ENCODE measurements at places on chromosomes 4 and X.

GRCh38 chr4:123790681-123791080 is 394.1 kb downstream of the SPRY1 start:
- DNase-seq = no peak

- DNase-seq = no peak
Observed at GRCh38 chr4:128068918-128069317, 7.8 kb downstream of the LARP1B start.

DNA sequence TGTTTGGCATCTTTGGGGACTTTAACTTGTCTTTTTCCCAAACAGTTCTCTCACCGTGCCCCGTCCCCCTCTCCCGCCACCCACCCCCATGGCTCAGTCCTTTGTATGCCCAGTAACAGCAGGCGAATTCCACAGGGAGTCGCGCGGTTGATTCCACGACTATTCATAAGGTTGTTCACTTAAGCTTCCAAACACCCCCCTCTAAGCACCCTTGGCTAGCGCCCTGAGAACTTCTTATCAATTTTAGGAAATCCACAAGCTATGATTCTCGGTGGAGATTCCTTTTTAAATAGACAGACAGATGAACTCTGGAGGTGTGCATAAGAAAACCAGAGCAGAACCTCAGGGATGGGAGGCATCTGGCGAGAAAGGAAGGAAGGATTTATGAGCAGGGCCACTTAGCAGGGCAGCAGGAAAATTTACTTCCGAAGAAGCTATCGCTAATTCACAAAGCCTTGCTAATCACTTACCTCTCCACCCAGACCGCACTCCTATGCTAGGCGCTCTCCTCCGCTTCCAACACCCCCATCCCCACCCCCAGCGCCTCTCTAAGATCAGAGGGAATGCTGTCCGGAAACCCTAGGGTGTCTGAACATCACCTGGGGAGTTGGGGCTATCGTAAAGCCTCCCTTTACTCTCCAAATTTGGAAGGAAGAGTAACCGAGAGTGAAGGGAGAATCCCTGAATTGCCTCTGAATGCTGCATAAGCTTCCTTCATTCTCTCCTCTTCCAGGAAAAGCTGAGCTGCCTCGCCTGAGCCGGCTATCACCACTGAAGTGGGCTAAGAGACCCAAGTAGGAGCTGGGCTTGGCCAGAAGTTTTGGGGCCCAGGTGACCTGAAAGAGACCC is 1.7 kb downstream of the UNC5C start:
- no peak for DNase-seq

- no peak for DNase-seq
Observed at GRCh38 chr4:121978172-121978516, 26.3 kb upstream of the TRPC3 start.

GRCh38 chr4:174016251-174016650 is 267.2 kb downstream of the FBXO8 start:
- DNase-seq = no peak

GRCh38 chr4:105400901-105401677 is 72.8 kb downstream of the PPA2 start:
- DNase-seq = no peak

DNA sequence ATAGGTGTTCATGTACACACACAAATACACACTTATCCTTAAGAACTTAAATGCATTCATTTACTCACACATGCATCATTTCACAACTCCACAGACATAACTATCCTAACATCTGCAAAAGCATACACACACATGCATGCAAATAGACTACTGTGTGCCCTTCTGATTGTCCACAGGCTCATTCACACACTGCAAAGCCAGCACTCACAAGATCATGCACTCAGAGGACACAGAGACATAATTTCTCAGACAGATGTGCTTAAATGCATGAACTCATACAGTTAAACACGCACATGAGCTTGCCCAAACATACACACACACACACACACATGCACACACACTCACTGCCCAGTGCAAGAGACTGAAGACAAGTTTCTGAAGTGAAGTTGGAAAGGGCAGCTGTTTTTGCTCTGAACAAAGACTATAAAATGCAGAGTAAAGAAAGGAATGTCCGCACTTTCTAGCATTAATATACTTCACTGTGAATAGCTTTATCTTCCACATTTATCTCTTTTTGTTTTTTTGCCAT is 1018.0 kb upstream of the HS3ST1 start:
- no peak for DNase-seq

DNA sequence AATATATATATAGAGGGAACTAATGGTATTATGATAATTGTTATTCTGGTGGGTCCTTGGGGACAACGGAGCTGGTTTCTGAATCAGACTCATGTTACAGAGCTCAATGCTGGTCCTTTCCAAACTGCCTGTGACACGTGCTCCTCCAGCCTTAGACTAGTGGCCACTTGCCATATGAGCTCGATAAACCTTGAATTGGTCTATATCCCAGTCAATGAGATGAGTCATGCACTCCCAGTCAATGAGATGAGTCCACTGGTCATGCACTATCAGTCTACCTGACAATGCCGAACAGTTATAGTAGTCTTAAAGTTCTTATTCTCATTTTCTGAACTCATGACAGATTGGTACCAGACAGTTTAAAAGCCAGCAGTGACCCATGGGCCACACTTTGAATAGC is 325.2 kb downstream of the LDB2 start:
- DNase-seq = no peak

- no peak for DNase-seq
Observed at GRCh38 chr4:79653871-79654270, 245.8 kb upstream of the GK2 start.

Data from NCI-H510A treated with DMSO at 0.1 percent for 48 hours (cell line).